ENCODE measurements at places on chromosomes 7 and 10.

DNA sequence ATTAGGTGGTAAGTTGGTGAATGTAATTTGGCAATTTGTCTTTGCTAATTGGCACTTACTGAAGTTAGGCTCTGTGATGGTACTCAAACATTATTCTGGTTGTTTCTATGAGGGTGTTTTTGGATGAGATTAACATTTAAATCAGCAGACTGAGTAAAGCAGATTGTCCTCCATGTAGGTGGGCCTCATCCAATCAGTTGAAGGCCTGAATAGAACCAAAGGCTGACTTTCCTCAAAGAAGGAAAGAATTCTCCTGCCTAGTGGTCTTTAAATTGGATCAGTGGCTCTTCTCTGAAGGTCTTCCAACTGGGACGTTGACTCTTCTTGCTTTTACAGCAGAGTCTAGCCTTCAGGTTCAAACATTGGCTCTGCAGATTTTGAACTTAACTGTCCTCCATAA is 278.3 kb downstream of the KIF20B start:
- no peak for DNase-seq

- DNase-seq = no peak
These were observed 82.5 kb upstream of the GATA3 start for GRCh38 chr10:7971949-7972348.

GRCh38 chr7:139752604-139753003 is 25.2 kb downstream of the HIPK2 start:
- DNase-seq = no peak

DNA sequence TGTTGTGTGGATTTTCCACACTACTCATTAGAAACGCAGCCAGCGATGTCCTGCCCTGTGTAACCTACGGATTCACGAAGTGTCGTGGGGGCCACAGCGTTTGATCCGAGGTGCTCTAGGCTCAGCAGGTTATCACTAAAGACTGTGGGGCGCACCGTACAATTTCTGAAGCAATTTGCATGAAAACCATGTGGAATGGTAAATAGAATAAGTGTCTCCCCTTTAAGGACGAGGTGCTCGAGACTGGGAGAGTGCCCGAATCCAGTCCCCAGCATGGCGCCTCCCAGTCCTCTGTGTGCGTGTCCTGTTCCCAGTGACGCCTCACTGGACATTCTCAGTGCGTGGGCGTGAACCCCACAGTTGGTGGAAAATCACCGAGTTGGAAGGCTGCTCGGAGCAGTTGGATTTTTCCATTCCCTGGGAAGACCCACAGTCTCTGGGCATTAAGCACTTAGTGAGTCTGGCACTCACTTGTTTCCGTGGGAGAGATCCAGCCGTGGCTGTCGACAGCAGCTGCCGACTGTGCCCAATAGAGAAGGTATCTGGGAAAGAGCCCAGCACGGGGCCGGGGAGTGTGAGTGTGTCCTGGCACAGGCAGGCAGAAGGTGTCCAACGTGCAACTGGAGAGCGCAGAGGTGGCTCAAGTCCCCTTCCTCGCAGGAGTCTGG is 37.0 kb downstream of the PFKP start:
- no peak for DNase-seq

GRCh38 chr10:132679217-132679595 is 106.7 kb downstream of the NKX6-2 start:
- DNase-seq = no peak

DNA sequence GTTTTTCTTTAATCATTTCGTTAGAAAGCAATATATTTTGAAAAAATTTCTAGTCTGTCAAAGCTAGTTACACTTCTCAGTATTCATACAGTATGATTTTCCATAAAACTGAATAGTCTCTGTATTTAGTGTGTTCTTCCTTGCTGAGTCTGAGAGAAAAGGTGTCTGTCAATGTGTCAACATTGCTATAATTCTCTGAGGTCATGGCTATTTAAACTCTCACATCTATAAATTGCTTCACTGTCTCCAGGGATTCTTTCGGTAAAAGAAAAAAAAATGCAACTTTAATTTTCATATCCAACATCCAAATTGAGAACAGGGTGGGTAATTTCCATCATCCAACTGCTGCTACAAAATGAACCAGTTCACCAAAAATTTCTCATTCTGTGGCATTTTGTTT is 319.7 kb upstream of the GHITM start:
- no peak for DNase-seq

GRCh38 chr7:51543801-51544553 is 227.4 kb upstream of the COBL start:
- DNase-seq = no peak

DNA sequence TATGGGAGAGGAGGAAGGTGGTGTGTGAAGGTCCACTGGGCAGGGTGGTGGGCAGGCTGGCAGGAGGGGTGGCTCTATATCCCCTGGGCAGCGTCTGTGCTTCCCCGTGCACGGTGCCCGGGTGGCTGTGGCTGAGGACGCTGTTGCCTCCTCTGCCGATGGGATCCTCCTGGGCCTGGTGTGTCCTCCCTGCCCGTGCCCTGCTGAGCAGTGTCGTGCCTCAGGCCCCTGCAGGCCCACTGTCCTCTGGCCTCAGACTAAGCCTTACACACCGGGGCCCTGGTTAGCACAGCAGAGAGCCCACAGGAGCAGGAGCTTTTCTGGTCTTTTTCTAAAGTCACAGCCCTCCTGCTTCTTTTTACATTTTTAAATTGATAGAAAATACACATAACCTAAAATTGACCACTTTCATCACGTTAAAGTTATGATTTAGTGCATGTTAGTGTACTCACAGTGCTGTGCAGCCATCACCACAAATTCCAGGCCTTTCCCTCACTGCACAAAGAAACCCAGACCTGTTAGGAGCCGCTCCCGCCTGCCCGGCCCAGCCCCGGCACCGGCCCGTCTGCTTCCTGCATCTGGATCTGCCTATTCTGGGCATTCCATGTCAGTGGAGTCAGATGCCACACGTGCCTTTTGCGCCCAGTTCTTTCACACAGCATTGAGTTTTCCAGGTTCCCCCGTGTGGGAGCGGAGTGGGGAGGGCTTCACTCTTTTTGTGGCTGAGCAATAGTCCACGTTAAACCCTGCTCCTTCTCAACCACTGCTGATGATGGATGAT is 19.4 kb downstream of the PFKFB3 start:
- no peak for DNase-seq

GRCh38 chr10:123377883-123378282 is 223.7 kb downstream of the BUB3 start:
- no peak for DNase-seq

- no peak for DNase-seq
These were observed 5.0 kb upstream of the SORCS1 start for GRCh38 chr10:107169516-107169915.

DNA sequence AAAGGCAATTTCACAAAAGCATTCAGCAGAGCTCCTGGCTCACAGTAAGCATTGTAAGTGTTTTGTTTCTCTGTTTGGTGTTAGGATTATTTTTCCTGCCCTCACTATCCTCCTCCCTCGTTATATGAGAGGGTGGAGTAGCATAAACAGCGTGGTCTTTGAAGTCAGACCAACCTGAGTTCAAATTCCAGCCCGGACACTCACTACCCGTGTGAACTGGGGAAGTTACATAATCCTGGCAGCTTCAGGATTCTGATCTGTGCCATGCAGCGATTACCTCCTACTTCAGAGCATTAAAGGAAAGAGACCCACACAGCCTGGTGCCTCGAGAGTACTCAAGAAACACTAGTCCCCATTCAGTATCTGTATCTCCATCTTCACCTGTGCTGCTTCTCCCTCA is 386.5 kb downstream of the INHBA start:
- no peak for DNase-seq

DNA sequence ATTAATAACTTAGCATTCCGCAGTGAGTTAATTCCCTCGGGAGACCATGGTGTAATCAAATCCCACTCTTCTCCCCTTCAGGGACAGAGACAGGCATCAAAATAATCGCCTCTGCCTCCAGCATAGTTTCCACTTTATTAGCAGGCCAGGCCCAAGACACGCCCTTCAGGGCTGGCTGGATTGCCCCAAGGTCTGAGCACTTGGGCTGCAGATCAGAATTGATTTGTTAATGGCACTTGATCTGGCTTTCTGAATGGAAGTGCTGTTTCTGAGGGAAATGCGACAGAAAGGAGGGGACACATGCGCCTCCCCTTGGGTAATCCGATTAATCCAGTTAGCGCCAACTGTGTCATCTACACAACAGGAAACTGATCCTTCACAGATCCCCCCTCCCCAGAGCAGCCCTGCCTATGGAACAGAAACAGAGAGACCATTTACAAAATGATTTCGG is 15.6 kb downstream of the CHAT start:
- DNase-seq = no peak

GRCh38 chr7:90345595-90346335 is 751 bp upstream of the GTPBP10 start:
- no peak for DNase-seq

- DNase-seq = no peak
These were observed 273.8 kb downstream of the AUTS2 start for GRCh38 chr7:69871886-69872569.

GRCh38 chr10:132489704-132490534 is 47.7 kb upstream of the INPP5A start:
- DNase-seq = no peak

- no peak for DNase-seq
These were observed 38.0 kb downstream of the USP6NL start for GRCh38 chr10:11573497-11573896.

DNA sequence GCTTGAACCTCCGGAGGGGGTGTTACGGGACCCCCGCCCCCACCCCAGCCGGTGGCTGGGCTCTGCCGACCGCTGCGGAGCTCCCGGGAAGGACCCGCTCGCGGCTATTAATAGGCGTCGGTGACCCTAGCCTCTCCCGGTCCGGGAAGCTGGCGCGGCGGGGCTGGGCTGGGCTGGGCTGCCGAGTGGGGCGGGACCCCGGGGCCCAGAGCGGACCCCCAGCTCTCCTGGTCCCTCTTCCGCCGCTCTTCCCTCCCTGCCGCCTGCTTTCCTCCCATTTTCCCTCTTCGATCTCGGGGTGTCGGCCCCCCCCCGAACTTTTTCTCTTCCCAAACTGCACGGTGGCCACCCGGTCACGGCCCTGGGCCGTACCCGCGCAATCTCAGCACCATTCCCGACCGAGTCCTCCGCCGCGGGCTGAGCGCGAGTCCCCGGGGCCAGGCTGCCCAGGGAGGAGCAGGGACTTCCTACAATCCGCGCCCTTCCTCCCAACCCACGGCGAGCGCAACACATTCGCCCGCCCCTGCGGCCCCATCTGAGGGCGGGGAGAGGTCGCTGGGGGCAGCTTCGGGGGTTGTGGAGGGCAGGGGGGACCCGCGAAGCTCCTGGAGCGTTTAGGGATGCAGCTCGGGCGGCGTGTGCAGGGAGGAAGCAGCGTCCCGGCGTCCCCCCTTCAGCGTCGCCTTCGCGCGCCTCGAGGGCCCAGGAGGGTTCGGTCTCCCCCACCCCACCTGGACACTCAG is 3.1 kb upstream of the ELFN1 start:
- no peak for DNase-seq

GRCh38 chr7:152702-153391 is 39.5 kb upstream of the FAM20C start:
- DNase-seq = no peak

DNA sequence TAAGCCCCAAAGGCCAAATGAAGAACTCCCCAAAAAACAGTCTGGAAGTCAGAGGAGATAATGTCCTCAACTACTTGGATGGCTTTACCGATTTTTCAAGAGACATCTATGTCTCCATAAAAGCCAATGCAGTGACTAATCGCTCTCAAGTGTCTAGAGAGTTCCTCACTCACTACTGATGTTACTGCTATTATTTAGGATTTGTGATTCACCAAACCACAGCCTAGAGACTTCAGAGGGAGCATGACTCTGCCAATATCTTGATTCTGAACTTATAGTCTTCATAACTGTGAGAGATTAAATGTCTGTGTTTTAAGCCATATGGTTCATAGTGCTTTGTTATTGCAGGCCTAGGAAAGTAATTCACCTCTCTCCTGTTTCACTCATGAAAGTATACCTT is 160.2 kb downstream of the IPMK start:
- DNase-seq = no peak

- no peak for DNase-seq
These were observed 498.2 kb downstream of the PHTF2 start for GRCh38 chr7:78296644-78297371.

GRCh38 chr7:120684463-120684862 is 173.5 kb downstream of the TSPAN12 start:
- DNase-seq = no peak

GRCh38 chr7:17015598-17016031 is 133.8 kb upstream of the AGR3 start:
- no peak for DNase-seq

DNA sequence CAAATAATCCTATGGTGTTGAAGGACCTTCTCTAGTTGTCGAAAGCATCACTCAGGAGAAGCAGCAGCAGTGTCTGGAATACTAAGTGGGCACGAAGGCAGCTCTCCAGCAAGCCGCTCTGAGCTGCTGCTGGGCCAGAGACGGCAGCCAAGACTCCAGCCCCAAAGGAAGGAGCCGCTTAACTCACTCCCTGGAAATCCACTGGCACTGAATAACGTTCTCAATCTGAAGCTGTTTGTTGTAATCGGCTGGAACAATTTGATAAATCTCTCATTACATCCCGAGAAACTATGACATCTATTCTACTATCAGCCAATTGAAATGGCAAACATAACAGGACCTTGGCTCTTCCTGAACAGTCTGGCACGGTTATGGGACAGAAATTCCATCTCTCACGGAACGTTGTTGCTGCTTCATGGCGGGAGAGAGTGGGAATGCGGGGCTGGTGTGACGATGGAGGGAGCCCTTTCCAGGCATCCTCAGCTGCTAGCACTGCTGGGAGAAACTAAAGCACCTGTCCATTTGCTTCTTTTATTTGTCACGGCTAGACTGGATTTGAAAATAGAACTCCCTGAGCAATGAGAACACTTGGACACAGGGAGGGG is 331.5 kb upstream of the RNF32 start:
- no peak for DNase-seq

- no peak for DNase-seq
These were observed 155.5 kb downstream of the BUB3 start for GRCh38 chr10:123309731-123310130.

GRCh38 chr7:68244389-68244788 is 1247.8 kb downstream of the TYW1 start:
- no peak for DNase-seq
